ENCODE measurements at places on chromosomes 7 and 10.

DNA sequence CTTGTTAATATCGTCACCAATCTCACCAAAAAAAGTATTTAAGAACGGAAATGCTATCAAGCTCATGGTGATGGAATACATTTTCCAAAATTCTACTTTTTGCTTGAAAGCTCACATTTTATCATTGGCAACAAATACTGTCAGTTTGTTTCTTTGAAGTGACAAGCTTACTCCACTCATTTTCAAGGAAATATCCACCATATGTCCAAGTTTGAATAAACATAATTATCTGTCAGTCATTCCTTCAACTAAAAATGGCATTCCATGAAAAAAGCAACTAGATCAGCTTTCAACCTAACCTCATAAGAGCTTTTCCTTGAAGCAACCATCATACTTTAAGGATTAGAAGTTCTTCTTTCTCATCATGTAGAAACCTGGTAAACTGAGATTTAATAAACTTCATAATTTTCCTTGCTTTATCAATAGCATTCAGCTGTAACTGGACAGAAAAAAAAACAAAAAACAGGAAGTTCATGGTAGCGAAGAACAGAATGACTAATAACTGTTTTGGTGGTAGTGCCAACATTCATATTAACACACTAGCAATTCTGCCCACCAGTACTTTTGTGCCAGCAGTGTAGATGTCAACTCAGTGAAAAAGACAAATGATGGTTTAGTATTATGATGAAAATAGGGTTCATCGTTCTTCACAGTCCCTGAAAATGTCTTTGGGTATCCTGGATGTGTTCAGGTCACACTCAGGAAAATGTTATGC lies 764.9 kb downstream of the GRM8 start:
- no peak for DNase-seq

- no peak for DNase-seq
These were observed 37.2 kb downstream of the RAPGEF5 start for GRCh38 chr7:22319424-22320403.

DNA sequence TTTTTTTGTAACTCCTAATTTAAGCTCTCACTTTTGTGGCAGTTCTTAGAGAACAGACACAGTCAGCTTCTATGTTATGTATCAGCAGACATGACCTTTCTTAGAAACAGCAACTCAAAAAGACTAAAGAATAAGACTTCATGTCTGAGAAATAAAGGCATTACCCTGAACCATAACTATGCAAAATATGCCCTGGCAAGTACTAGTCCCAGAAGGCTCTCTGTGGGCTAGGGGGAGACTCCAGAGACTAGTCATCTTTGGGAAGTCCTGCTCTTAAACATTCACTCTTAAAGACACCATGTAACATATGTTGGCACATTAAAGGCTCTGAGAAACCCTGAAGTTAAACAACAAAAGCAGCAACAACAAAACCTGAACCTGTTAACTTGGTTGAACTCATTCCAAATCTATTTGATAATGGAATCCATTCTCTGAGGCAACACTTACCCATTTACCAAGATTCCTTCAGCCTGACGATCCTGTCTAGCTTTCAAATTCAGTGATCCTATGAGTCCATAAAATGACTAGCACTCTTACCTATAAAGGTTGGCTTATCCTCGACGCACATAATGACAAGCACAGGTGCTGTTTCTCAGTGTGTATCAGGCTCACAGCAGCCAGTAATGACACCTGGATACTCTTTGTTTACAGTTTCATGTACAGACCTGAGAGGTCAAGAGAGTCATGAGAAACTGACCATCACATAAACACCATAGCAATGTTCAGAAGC lies 62.3 kb downstream of the OSBPL3 start:
- DNase-seq = no peak

DNA sequence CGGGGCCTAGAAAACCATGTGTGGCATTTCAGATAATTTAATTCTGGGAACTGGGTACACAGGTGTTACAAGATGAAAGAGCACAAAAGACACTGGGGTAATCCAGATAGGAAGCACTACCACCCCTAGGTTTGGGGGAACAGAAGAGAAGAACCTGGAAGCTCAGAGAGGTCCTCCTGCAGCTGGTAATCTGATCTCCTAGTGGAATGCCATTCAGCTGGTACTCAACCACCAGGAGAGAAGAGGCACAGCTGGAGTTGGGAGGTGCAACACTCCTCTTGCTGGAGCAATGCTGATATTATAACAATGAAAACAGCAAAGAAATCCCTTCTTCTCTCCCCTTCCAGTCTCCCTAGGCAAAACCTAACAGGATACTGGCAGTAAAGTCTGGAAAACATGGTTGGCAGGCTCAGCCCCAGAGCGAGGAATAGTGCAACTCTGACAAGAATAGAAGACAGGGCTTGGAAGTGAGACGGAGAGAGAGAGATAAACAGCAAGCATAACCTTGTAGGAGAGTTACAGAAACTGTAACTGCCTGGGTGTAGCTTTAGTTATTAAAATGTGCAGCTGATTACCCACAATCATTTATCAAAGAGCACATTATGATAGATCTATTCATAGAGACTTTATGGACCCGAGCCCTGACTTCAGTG lies 35.0 kb downstream of the NRF1 start:
- DNase-seq = no peak

DNA sequence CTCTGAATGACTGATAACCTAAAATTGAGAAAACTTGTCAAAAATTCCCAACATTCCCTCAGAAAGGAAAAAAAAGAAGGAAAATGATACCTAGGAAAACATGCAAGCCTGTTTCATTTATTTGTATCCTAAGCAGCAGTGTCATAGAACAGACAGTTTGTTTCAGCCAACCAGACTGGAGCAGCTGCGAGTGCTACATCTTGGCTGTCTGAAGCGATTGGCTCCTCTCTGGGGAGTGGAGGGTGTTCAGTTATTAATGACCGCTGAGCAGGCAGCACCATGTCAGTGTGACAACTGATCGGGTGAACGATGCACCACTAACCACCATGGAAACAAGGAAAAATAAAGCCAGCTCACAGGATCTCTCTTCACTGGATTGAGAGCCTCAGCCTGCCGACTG lies at the start of gene LRRN3:
LRRN3 (plus strand) TSS at position 282 of the 400 bp plus-strand sequence. CDS start 31,646 bp downstream, outside the sequence.
- DNase-seq = no peak
